ENCODE measurements at places on chromosomes 5 and 9.

GRCh38 chr5:93735378-93735777 lies 6.0 kb downstream of the POU5F2 start:
- no peak for DNase-seq

GRCh38 chr5:93189707-93190120 lies 391.3 kb downstream of the NR2F1-AS1 start:
- DNase-seq: no peak

- no peak for DNase-seq
Observed at GRCh38 chr5:423626-424261, 19.2 kb upstream of the EXOC3 start.

- no peak for DNase-seq
Observed at GRCh38 chr9:33791117-33791516, 4.2 kb upstream of the PRSS3 start.

DNA sequence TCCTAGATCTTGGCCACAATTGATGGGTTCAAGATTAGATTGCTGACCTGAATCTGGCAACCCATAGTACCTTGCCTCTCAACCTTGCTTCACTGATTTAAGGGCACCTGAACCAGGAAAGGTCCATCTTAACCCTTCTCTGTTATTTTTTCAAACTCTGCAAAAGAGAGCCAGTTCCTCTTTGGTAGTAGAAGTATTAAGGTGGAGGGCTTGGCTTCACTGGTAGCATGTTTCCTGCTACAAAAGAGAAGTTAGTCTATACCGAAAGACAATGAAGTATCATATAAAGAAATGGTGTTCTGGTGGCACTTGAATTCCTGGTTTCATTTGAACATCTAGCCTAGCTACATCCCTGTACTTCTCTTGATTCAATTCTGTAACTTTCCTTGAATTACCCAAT lies 8.5 kb downstream of the ALG2 start:
- DNase-seq: no peak

- no peak for DNase-seq
Observed at GRCh38 chr9:69175486-69175885, 1.4 kb downstream of the TJP2 start.

DNA sequence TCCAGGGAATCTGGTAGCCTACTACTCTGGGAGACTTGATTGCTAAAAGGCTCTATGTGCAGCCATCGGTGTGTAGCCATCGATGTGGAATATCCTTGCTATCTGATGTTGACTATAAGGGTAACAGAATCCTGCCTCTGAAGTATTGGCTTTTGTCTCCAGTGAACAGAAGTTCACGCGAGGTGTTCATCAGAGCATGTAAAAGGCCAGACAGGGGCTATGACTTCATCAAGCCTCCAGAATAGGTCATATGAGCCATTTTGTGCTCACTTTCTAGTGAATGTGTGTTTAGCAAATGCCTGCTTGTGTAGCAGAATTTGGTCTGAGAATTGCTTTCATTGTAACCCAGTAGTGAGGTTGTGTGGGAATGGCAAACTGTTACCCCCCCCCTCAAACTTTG lies 66.8 kb upstream of the RAD23B start:
- no peak for DNase-seq

DNA sequence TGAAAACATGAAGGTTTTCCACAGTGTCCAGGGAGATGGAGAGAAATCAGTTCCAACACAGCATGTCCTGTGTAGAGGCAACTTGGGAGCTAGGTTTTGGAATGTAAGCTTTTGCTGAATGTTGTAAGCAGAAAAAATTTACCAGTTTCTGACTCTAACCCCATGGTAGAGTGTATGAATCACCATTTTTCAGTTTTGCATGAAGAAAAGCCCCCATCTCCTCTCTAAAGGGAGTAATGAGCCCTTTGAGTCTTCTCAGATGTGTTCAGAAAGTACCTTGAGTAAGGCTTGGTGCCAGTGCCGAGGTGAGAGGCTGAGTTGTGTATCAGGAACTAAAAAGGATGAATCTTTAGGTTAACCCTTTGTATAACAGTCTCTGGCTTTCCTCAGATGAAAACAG lies 96.2 kb downstream of the ADRB2 start:
- no peak for DNase-seq

- DNase-seq: no peak
Observed at GRCh38 chr5:115977988-115978387, 15.7 kb downstream of the LVRN start.

- DNase-seq: no peak
Observed at GRCh38 chr5:90144625-90145327, 264.8 kb downstream of the CETN3 start.

- no peak for DNase-seq
Observed at GRCh38 chr9:81671880-81672280, 17.5 kb downstream of the TLE1 start.

DNA sequence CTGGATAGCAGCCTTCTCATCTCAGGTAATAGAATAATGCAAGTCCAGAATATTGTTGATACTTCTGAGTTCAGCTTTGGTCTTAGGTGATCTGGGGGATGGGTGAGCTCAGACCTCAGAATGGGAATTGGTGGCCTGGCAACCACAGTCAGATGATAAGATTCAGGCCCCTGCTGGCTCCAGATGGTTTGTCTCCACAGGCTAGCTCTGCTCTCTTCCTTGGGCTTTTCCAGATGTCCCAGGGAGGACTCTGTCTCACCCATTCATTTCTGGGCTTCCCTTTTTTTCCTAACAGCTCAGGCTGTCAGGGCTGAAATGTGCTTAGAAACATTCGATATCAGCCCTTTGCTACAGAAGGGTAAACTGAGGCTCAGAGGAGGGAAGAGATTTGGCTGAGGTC lies 17.6 kb upstream of the TNFSF15 start:
- DNase-seq: no peak

GRCh38 chr5:62922191-62922590 lies 343.6 kb downstream of the LRRC70 start:
- DNase-seq: no peak

DNA sequence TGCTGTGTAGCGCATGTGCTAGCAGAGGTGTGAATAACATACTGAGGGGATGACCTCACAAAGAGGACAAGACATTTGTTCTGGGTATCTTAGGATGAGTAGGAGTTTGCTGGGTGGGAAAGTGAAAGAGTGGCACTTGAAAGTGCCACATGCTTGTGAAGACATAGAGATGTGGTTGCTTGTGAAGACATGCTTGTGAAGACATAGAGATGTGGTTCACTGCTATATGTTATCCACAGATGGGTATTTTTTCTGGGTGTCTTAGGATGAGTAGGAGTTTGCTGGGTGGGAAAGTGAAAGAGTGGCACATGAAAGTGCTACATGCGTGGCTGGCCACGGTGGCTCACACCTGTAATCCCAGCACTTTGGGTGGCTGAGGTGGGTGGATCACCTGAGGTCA lies 63.6 kb downstream of the MAST4 start:
- no peak for DNase-seq

- no peak for DNase-seq
Observed at GRCh38 chr9:36759141-36759540, 186.4 kb downstream of the MELK start.
